Cortex of kidney (tissue), 1 donor: ENCODE measurements at places on chromosomes 2 and 18.

- DNase-seq: no peak
These were observed 328.5 kb downstream of the FIGN start for GRCh38 chr2:163407296-163407695.

DNA sequence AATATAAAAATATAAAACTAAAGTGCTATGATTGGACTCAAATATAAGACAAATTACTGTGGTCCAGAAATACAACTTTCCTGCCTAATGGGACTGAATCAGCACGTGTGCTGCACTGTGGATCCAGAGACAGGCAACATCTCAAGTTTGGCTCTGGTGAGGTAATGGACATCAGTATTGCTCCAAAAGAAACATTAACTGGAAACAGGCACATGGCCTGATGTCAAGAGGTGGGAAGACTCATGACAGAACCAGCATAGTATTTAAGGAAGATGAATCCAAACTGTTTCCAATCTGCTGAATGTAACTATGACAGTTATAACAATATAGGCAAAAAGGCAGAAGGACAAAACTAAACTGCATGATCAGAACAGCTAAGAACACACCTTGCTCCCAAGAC, 354.6 kb downstream of the FSIP2 start:
- DNase-seq: no peak

DNA sequence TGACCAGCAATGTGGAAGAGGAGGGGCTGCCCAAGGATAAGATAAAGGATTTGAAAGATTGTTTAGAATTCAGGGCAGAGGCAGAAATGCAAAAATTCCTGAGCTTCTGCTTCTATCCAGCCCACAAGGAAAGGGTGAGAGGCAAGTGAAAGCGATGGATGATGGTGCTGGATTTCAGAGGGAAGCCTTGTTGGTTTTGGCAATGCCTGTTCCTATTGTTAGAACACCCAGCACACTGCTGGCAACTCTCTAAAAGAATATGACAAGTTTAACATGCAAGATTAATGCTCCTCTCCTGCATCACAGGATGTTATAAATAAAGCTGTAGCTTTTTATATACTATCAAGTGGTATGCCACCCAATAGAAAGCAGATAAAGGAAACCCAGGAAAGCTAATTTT, 92.6 kb downstream of the ZNF385B start:
- DNase-seq: no peak

GRCh38 chr2:203412546-203413331, 84.5 kb downstream of the ABI2 start:
- DNase-seq: no peak

GRCh38 chr2:64250751-64251423, 106.7 kb upstream of the PELI1 start:
- no peak for DNase-seq

GRCh38 chr18:42882122-42882521, 233.4 kb downstream of the RIT2 start:
- no peak for DNase-seq

DNA sequence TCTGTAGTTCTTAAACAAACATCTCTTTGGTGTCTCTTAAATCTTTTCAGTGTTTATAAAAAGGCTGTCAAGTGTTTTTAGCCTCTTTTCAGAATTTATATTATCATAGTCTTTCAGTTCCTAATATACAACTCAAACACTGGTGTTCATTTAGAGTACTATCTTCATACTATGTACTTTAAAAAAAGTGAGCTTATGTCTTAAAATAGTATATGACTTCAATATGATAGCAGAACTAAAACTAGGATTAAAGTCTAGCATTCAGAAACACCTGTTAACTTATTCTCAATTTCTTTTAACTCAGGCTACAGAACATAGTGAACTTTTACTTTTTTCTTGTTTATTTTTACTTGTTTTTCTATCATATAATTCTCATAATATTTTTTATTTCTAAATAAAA, 14.7 kb upstream of the IKZF2 start:
- no peak for DNase-seq

DNA sequence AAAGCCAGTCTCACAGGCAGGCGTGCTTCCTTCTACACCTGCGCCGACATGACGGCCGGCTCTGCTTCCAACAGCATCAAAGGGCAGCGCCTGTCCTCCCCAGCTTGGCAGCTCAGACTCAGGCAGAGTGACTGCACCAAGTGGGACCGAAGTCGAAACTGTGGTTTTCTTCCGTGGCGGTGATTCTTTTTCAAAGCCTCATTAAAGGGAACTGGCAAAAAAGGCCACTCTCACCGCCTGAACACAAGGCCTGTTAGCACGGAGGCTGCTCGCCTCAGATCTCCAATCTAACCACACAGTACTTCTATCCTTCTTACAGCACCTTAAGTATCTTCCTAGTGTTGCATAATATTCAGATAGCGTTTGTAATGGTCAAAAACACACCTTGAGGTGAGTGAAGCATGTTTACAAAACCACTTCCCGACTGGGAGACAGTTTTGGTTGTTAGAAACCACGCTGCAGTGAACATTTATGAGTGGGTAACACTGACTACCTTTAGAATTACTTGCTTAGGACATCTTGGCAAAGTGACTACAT, 236.4 kb downstream of the HDAC4 start:
- no peak for DNase-seq

GRCh38 chr18:72692595-72692994, 148.5 kb upstream of the CBLN2 start:
- no peak for DNase-seq

- no peak for DNase-seq
These were observed 141.6 kb upstream of the TTC39C start for GRCh38 chr18:23872701-23873550.

GRCh38 chr2:230906471-230907230, 18.4 kb downstream of the GPR55 start:
- no peak for DNase-seq

GRCh38 chr18:72848503-72849237, 19.1 kb downstream of the NETO1 start:
- no peak for DNase-seq

DNA sequence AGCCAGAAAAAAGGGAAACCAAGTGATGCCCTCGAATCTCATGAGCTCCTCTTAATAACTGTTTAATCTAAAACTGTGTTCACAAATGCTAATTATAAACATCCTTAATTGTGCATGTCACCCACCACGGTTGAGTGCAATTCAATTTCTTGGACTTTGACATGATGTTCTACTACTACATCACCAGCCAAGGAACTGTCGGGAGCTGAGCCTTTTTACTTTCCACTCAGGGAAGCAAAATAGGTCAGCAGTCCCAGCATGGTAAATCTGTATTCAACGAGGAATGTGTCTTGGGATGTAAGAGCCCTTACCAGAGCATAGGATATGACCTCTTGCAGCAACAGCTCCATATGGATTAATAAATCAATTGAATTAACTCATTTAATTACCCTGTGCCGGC, 20.8 kb upstream of the REG3G start:
- DNase-seq: no peak

DNA sequence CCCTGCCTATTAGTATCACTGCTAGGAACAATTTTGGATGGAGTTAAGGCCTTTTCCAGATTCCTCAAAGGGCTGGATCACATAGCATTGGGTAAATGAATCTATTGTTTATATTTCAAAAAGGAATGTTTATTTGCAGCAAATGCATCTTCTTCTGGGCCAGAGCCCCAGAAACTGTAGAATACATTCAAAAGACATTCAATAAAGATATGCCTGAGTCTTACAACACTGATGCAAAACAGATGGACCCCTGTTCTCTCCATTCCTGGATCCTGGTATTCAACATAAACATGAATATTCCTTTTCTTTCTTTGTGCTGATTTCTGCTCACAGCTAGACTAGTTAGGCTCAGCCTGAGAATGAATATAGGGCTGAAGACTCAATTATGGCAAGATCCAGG, 227.2 kb upstream of the KLHL29 start:
- DNase-seq: no peak
